ENCODE measurements at places on chromosomes 13 and 19. TPM values are rescaled to one million over a fixed set of nuclear protein-coding genes. Genes with fewer than 3 reads are reported as not detected.

DNA sequence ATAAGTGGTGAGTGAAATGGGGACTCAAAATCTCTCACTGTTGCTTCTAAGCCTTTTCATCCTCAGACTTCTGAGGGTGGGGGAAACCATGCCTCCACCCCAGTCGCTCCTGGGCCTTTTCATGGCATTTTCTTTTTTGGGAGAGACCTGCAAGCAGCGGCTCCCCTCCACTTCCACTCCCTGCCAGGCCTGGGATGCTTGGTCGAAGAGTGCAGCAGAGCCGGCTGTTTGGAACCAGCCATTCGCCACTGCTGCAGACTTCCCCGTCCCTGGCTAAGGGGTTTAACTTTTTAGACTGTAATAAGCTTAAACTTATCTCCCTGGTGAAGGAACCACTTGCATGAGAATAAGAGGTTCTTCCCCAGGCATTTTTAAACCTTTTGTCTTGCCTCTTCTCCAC is 617.2 kb downstream of the PCDH9 start:
- DNase-seq: no peak

DNA sequence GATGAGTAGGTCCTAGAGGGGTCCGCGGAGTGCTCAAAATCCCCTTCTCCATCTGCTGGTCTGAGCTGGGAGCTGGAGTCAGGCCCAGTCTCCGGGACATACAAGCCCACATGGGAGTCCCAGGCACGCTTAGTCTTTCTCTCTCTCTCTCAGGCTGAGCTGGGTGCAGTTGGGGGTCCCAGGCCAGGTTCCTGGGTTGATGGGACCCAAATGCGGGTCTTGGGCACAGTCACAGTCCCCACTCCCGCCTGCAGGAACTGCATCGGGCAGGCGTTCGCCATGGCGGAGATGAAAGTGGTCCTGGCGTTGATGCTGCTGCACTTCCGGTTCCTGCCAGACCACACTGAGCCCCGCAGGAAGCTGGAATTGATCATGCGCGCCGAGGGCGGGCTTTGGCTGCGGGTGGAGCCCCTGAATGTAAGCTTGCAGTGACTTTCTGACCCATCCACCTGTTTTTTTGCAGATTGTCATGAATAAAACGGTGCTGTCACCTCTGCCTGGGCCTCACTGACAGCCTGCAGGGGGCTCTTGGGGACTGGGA is 23.8 kb downstream of the CYP4F12 start:
- DNase-seq: no peak

The KLF1 gene
- not detected for total RNA-seq

GRCh38 chr13:23159205-23159759 is 21.5 kb upstream of the SGCG start:
- peak; percentile 4 for DNase-seq

DNA sequence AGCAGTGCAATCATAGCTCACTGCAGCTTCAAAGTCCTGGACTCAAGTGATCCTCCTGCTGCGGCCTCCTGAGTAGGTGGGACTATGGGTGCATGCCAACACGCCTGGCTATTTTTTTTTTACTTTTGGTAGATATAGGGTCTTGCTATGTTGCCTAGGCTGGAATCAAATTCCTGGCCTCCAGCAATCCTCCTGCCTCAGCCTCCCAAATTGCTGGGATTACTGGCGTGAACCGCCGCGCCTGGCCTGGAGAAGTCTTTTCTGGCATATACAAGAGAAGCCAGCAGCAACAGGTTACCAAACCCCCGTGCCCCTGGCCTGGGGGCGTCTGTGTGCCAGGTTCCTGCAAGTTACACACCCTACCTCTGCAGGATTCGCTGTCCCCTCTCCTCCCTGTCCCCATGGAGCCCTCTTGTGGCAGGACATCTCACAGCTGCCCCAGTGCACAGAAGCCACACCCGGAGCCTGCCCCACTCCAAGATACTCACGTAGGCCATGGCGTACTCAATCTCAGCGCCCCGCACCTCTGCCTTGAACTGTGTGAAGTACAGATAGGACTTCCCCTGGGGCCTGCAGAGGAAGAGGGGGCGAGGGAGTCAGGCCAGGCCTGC is 9.9 kb downstream of the MYDGF start:
- DNase-seq: no peak

DNA sequence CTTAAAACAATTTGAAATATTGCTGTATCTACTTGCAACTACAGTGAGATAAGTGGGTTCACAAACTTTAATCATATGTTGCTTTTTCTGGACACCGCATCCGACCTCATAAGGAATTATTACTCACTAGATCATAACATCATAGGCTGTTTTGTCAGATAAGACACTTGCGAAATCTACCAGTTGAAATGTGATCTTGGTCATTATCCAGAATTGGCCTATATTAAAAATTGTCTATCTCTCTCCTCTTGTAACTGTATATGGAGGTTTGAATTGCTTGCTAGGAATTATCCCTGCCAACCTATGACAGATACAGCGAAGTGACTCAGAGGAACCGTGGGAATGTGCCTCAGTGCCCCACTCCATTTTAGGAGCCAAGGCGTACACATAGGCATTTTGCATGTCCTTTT is 117.0 kb upstream of the POSTN start:
- peak; percentile 9 for DNase-seq

DNA sequence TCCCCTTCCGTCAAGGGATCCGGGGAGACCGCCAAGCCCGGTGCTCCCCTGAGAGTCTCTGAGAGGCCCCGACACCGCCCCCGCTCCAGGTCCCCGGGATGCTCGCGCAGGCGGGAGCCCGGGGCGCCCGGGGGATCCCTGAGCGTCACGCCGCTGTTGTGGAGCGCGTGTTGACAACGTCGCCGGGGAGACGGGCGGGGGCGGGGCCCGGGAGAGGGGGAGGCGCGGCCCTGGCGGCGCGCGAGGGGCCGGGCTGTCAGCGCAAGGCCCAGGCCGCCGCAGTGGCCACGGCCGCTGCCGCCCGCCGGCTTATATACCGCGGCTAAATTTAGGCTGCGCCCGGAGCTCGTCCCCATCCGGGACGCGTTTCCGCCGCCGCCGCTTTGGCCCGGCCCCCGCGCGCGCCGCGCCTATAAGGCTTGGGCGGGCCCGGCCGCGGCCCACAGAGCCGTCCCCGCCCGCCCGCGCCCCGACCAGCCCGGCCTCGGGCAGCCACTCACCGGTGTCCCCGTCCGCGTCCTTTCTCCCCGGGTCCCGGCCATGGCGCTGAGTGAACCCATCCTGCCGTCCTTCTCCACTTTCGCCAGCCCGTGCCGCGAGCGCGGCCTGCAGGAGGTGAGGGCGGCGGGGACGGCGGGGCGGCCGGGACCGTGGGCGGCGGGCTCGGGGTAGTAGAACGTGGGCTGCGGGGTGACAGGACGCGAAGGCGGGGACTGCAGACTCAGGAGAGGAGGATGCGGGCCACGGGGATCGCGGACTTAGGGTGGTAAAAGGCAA is at the start of gene KLF2:
Gene KLF2 (plus strand): TSS at position 443 of the 777 bp plus-strand sequence. CDS start 98 bp downstream, at position 541.
- no peak for DNase-seq

DNA sequence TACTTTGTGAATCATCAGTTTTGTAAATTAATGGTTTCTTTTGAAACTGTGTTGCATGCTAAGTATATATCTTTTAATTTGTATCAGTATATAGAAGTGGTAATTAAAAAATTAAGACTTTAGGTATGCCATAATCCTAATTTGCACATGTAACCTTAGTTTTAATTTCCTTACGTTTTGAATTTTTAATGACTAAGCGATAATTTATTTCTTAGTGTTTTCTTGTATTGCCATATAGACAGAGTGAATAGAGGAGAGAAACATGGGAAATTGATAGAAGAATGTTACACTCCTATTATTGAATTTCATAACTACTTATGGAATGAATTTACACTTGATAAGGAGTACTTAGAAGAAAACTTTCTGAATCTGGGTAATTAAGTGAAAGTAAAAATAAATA is 29.5 kb downstream of the LPAR6 start:
- DNase-seq: no peak

DNA sequence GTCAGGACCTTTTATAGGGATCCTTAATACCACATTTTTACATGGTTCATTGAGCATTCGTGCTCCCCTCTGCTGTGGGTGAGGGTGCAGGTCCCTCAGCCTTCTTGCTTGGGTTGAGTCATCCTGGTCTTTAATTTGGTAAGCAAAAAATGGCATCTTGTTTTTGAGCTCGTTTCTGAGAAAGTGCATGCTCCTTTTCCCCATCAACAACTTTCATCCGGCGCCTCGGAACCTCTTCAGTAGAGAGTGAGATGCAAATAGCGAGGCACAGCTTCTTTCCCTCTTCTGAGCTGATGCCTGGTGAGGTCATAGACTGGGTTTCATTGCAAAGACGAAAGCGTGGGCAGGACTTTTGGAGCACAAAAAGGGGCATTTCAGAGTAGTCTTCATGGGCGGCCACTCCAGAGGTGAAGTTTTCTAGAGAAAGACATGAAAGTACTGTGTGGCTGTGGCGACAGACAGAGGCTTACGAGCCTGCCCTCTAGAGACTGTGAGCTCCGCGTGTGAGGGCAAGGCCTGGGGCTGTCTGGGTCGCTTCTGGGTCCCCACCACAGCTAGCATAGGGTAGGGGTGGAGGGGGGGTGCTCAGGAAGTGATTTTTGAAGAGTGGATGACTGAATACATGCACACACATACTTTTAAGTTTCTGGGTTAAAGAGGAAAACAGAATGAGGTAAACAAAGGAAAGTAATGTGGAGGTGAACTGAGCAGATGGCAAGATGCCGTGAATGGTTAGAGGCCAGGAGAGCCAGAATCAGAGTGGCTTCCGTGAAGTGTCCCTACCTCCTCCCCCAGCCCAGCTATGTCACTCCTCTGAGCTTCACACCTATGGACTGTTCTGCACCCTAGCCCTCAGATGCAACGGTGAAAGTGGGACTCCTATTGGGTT is 44.3 kb downstream of the BBC3 start:
- no peak for DNase-seq

The C2CD4C gene
- not detected for total RNA-seq

The PLIN4 gene
- total RNA-seq: under 0.01 TPM

GRCh38 chr13:20553311-20553710 is 13.6 kb upstream of the IFT88 start:
- DNase-seq: no peak

DNA sequence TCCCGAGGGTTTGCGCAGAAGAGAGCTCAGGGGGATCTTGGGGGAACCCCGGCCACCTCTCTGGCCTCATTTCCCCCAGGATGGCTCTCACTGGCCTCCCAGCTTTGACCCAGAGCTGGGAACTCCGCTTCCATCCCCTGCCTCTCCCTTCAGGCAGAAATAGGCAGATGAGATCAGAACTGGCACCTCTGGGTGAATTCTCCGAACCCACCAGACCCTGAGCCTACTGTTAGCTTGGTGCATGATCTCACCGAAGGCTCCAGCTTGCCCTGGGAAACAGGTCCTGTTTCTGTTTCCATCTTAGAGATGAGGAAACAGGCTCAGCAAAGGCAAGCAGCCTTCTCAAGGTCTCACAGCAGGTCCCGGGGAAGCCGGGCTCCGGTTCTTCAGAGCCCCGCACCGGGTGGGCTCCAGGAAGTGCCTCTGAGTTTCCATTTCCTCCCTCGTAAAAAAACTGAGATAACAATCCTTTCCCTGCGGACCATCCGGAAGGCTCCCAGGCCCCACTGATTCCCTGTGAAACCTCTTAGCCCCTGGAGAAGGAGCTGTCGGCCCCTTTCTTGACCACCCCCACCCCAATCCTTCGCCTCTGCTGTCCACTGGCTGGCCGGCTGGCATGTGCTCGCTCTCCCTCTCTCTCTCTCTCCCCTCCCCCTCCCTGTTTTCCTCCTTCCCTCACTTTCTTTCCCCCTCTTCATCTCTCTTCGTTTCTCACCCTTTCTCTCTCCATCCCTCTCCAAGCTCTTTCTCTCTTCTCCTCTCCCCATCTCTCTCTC is 2.1 kb downstream of the NECTIN2 start:
- DNase-seq: peak; percentile 55

GRCh38 chr19:16604615-16605014 is 23.4 kb downstream of the MED26 start:
- no peak for DNase-seq

DNA sequence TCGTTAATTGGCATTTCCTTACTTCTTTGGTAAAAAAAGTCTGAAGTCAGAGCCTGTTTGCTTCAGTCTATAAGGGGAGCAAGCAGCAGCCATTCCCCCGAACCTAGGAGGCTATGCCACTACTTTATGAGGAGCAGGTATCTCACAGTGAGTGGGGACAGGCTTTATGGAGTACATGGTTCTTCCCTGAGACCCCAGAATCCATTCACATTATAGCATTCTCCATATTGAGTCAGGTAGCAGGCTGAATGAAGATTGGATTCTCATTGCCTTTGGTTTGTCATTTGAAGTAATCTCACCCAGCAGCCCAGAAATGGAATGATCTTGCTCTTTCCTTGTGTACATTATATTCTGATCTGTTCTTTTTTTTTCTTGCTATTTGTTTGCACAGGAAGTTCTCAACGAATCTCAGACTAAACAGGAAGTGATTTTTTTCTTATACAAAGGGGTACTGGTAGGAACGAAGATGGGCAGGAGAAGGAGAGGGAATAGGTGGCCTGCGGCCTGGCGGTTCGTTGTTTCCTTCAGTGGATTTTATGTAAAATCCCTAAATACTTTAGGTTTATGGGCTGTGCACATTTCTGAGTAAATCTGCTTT is 74.4 kb downstream of the ARHGAP35 start:
- no peak for DNase-seq

DNA sequence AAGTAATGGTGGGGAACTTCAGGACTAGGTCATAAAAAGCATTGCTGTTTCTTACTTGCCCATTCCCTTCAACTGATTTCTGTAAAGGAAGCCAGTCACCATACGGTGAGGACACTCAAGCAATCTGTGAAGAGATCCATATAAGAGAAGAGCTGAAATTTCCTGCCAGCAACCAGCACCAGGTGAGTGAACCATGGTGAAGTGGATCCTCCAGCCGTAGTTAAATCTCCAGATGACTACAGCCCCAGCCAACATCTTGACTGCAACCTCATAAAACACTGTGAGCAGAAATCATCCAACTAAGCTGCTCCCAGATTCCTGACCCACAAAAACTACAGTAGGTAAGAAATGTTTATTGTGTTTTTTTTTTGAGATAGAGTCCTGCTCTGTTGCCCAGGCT is 3.8 kb upstream of the SLC6A16 start:
- DNase-seq: no peak

- DNase-seq: no peak
These were observed 44.4 kb upstream of the USE1 start for GRCh38 chr19:17170538-17171297.

GRCh38 chr13:107043021-107043956 is 475.4 kb upstream of the ARGLU1 start:
- DNase-seq: peak; percentile 61

The GIPR gene
- 0.46 TPM for total RNA-seq

- no peak for DNase-seq
These were observed 18.1 kb upstream of the GTF3A start for GRCh38 chr13:27406178-27406939.

GRCh38 chr13:29532116-29532515 is 63.4 kb downstream of the SLC7A1 start:
- no peak for DNase-seq

GRCh38 chr19:48501494-48502349 is 9.9 kb downstream of the LMTK3 start:
- peak; percentile 68 for DNase-seq
